Activated CD4-positive, alpha-beta memory T cell treated with anti-CD3 and anti-CD28 coated beads, Interleukin-2, amount 10 ng/mL, durations not matched to agents 7 days and 5 days (primary cell): ENCODE measurements at places on chromosomes 7 and 10.

GRCh38 chr7:2471396-2471795 lies 4.8 kb downstream of the GRIFIN start:
- DNase-seq = no peak

- DNase-seq = no peak
These were observed 901.7 kb downstream of the KCNMA1 start for GRCh38 chr10:76735866-76736265.

DNA sequence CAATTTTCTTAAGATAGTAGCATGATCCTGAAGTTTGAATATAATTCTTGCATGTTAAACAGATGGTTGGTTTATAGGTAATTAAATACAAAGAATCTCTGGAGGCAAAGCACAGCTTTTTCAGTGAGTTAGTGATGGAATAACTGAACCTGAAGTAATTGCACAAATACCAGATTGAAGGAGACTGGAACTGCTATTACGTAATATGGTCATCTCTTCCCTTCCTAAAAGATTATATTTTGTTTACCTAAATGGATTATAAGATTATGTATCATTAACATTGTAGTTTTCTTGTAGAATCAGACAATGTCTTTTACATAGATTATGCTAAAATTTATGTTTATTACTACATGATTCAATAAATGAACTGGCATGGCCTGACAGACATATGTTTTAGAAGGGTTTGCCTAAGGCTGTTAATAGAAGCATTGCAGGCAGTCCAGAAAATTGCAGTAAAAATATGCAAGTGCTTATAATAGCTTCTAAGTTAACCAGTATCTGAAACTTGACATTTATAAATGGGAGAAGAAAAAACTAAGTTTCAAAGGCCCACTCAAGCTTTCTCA lies 35.8 kb upstream of the GPR37 start:
- no peak for DNase-seq

GRCh38 chr7:131882321-131882720 lies 325.9 kb upstream of the PODXL start:
- no peak for DNase-seq

DNA sequence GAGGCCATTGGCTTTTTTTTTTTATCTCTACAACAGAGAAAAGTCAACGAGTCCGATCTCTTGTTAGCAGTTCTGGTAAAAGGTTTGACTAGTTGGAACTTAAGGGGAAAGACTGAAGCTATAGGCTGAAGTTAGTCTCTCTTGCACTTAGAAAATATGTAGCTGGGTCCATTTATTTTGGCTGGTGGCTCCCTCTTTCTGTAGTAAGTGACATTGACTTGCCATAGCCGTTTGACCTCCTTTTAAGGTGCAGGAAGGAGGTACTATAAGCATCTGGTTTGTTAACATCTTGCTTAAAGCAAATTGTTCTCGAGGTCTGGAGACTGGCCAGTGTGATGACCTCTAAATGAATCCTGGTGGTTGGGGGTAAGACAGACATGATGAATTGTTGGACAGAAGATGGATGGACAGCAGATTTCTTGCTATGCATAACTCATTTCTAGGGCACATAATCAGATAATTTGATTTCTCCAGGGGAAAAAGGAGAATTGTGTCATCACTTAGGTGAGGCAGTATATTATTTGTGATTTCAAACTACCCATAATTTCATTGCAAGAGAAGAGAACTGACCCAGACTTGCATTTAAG lies 356.3 kb upstream of the GALNT17 start:
- no peak for DNase-seq

GRCh38 chr10:22831586-22831985 lies 96.3 kb upstream of the ARMC3 start:
- DNase-seq = no peak

DNA sequence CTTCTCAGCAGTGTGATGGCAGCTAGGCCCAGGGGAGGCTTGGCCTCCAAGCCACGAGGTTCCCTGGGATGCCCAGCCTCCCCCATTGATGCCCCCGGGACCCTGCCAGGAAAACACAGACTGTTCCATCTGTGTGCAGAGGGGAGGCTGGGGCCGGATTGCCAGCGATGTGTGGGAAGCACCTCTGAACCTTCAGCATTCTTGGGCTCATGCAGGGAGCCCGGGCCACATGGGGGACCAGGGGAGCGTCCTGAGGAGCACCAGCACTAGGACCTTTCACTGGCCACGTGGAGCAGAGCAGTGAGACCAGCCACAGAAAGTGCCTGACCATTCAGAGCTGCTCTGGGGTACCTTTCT lies 2.6 kb downstream of the IMPDH1 start:
- no peak for DNase-seq

DNA sequence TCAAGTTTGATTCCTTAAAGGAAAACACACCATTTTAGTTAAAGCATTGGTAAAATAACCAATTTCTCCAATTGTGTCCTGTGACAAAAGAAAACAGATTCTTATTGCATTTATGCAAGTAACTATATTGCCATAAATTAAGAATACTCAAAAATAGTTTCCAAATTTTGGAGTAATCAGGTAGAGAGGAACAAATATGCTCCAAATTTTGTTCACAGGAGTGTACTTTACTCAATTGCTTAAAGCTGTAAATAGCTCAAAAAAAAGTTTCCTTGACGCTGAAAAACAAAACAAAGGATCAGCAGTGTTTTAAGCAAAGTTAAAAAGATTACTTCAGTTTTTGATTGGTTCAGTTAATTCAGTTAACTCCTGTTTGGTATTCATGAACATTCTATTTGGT lies 52.2 kb upstream of the INHBA start:
- DNase-seq = no peak

DNA sequence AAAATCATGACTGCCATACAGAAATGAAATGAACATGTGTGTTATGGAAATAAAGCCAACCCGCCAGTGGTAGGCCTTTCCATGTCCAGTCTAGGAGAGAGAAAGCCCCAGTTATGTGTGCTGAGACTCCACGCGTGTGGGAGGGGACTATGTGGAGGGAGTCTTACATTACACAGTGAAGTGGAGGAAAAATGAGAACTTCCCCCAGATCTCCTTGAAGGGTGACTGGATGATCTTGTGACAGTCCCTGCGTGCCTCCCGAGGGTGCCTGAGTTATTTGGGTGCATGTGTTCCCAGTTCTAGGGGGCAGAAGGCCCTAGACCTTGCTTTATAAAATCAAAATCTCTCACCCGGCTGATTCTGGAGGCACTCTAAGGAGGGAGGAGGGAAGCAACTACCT lies 24.2 kb downstream of the UPP1 start:
- DNase-seq = no peak

DNA sequence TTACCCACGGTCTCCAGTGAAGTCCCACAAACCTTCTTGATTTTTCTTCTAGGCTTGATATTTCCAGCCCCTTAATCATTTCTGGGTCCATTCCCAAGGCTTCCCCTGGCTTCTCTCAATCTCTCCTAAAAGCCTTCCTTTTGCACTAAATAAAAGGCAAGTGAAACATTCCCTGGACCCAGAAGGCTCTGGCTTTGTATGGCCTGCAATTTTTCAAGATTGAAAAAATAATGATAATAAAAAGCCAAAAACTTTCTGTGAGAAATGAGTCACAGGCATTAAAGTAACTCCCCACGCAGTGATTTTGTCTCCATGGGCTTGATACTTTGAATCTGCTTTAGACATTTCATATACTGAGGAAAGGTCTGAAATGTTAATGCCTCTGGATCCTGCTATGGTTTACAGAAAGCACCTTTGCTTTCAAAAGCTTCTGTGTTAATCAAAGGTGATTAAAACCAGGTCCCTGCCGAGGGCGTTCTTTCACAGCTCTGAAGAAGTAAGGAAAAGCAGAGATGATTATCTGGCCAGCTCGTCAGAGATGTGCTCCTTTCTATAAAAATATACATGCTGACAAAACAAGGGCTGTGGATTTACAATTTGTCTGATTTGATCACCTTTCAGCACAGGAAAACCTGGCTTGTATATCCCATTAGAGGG lies 118.9 kb upstream of the TMEM72 start:
- DNase-seq = no peak

- no peak for DNase-seq
These were observed 214.4 kb upstream of the CELF2 start for GRCh38 chr10:10803278-10803677.

GRCh38 chr10:92010047-92010735 lies 86.6 kb downstream of the BTAF1 start:
- no peak for DNase-seq

GRCh38 chr10:47207894-47208469 lies 92.0 kb upstream of the GDF10 start:
- DNase-seq = no peak

DNA sequence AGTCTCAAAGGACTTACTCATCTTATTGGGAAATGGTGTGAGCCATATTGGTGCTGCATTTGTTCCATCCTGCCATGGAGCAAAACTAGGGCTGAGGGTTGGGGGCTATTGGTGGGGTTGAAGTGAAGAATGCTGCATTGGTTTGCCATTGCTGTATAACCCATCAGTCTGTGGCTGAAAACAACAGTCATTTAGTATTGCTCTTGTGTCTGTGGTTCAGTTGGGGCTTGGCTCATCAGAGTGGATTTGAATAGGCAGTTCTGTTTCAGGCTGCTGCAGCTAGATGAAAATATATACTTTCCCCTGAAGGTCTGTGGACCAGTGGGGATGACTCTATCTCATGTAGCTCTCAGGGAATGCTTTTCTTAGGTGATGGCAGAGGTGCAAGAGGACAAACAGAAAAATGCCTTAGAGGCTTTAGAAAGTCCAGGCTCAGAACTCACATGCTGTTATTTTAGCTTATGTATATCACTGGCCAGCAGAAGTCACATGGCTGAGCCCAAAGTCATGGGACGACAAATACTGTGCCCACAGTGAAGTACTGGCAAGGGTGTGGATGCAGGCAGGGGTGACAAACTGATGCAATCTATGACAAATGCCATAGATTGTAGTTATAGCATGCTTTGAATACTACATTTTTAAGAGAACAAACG lies 15.2 kb upstream of the EXOC6 start:
- no peak for DNase-seq

- DNase-seq = no peak
These were observed 36.8 kb downstream of the JCAD start for GRCh38 chr10:30022590-30022989.

DNA sequence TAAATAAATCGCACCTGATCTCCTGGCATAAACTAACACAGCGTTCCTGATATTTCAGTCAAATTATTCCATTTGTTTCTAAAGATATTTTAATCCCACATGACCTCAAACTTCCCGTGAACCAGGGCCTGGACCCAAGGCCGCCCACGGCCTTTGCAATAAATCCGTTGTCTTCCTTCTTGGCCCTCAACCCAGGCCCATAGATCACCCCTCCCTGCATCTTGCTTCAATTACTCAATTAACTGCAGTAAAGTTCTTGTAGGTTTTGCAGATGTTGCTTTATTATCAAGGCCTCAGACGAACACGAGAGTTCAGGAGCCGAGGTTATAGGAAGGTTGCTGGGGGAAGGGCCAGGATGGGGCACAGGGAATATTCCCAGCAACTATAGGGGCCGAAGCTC lies 249.4 kb downstream of the RAB11FIP2 start:
- no peak for DNase-seq

DNA sequence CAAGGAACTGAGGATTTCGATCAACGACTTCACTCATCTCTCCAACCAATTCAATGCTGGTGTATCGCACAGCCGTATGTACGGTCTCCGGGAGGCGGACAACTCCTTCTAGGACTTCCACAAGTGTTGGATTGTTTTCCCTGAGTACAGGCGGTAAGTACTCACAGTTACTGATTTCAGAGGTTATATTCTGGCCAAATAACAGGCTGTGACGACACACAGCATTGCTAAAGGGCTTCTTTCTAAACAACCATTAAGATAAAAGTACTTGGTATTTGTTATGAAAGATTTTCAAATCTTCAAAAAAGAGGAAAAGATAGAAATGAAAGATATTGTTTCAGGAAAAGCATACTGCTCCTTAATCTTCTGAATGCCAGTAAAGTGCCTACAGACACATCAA lies 52.2 kb downstream of the IRF5 start:
- DNase-seq = no peak

GRCh38 chr7:158567153-158567603 lies 20.4 kb downstream of the PTPRN2 start:
- no peak for DNase-seq

GRCh38 chr7:45703911-45704682 lies 129.9 kb downstream of the ADCY1 start:
- no peak for DNase-seq

GRCh38 chr10:4557469-4557868 lies 268.5 kb upstream of the AKR1E2 start:
- DNase-seq = no peak

GRCh38 chr7:5420067-5420880 lies 3.4 kb downstream of the TNRC18 start:
- no peak for DNase-seq

- DNase-seq = no peak
These were observed 133.2 kb downstream of the WDR37 start for GRCh38 chr10:1189166-1190051.

- no peak for DNase-seq
These were observed 456.7 kb upstream of the FOXK1 start for GRCh38 chr7:4225361-4225771.

GRCh38 chr10:52082307-52082706 lies 231.8 kb upstream of the DKK1 start:
- DNase-seq = no peak

- peak; percentile 91 for DNase-seq
These were observed 724 bp downstream of the BBIP1 start for GRCh38 chr10:110918269-110918642.

DNA sequence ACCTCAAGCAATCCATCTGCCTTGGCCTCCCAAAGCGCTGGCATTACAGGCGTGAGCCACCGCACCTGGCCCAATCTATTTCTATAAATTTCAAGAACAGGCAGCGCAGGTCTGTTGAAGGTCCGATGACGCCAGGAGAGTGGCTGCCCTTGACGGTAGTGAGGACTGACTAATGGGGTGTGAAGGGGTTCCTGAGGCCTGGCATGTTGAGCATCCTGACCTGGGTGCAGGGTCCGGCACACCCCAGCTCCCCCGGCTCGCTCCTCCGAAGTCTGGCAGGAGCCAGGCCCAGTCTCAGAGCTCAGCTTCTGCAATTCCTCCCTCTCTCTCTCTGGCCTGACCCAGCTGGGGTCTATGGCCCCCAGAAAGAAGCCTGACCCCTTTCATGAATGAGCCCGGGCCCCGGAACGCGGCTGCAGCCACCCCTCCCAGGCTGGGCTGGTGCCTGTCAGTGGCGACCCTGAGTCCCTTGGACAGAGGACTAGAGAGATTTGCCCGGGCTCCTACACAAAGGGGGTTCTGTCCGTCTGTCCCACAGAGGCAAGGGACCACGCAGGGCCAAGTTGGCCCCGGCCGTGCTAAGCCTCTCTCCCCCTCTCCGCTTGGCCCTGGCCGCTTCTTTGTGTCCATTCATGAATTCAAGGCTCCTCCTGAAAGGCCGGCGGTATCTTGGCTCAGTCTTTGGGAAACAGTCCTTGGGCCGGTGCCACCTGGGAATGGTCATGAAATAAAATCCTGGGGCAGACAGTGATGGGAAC lies 18.8 kb downstream of the MMD2 start:
- DNase-seq = no peak

DNA sequence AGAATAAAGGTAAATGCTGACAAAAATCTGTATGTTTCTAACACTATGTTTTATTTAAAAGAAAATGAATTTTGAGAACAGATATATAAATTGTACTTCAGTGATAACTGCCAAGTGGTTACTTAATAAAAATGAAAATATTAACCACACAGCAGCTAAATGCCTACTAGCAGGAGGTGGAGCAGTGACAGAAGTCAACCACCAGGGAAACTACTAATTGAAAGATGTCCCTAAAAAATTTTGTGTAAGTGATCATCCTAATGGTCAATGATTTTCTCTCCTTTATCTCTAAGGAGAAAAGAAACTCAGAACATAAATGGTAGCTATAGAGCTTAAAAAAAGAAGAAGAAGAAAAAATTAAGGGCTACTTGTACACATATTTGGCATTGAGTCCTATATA lies 22.9 kb downstream of the WNT16 start:
- no peak for DNase-seq

- DNase-seq = no peak
These were observed 103.3 kb downstream of the ACTR3B start for GRCh38 chr7:152862856-152863255.
